ENCODE measurements at places on chromosomes 5 and 9. TPM values are rescaled to one million over a fixed set of nuclear protein-coding genes. Genes with fewer than 3 reads are reported as not detected.

DNA sequence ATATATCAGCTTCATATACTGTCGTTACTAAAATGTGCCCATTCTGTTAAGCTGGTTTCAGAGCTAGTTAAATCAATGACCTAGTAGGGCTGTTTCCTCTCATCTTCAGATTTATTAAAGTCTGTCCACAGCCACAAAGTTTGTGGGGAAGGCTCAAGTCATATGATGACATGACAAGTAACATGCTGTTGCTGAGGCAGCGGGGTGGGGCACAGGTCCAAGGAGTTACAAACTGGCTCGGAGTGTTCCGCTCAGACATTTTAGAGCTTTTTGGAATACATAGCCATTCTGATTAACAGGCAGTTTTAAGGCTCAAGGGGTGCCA, 2.7 kb upstream of the ANP32B start:
- DNase-seq = no peak

DNA sequence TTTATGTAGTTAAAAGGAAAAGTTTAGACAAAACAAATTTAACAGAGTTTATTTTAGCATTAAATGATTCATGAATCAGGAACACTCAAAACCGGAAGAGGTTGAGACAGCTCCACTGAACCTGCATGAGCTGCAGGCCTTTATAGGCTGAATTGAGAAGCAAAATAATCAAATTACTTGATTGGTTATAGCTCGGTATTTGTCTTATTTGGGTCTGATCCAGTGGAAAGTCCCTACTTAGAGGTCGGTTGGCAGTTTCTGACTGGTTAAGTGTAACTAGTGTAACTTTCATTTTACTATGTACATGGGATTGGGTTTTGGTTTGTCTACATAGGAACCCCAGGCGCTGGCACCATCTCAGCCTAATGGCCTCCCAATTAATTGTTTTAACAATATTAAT, 74.1 kb upstream of the PIK3R1 start:
- DNase-seq = no peak

The ORM2 gene
- not detected for total RNA-seq

- DNase-seq = no peak
These were observed 47.0 kb downstream of the RAPGEF1 start for GRCh38 chr9:131692612-131693562.

The CAPSL gene
- not detected for total RNA-seq

DNA sequence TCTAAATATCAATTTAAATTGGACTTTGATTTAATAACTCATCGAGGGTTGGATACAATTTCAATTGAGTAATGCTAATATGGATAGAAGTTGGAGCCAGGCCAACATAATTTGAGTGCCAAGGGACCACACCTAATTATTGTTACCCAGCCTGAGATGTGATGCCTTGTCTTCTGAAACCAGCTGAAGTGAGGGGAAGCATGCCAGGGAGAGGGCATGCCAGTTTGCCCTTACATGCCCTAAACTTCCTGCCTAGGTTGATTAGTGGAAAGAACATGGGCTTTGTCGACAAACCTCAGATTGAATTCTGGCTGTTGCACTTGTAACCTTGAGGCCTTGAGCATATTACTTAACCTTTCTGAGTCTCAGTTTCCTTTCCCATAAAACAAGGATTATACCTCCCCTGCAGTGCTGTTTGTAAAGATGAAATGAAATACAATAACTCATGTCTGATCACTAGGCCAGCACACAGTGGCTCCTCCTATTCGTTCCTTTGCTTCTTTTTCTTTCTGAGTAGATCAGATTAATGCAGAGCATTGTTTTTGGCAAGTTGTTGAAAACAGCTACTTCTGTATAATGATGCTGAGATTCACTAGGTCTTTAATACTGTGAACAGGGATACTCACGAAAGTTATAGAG, 412.8 kb downstream of the TLE4 start:
- no peak for DNase-seq

DNA sequence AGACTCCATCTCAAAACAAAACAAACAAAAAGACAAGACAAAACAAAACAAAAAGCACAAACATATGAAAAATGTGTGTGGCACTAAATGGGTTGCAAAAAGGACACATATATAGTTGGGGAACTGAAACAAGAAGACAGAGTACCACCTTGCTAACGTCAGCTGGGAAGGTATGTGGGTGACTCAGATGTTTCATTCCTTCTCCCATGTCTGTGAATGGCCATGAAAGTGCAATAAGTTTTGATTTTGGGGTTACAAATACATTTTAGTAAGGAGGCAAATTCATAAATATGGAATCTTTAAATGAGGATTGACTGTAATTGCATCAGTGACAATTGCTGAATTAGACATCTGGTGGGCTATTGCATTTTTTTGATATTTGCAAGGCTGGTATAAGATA, 81.6 kb upstream of the KLF4 start:
- DNase-seq = no peak

DNA sequence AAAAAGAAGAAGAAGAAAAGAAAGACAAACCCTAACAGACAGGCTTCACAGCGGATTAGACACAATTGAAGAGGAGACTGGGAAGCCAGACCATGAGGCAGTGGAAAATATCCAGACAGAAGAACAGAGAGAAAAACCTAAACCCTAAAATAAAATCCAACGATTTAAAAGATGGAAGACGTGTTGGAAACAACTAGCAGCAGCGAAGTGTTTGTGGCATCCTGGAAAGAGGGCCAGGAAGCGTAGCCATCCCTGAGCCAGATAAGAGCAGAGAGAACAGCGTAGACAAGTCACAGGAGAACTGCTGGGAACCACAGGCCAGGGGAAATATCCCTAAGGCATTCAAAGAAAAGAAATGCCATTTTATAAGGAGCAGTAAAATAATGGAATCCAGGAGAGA, 39.7 kb upstream of the NKD2 start:
- no peak for DNase-seq

DNA sequence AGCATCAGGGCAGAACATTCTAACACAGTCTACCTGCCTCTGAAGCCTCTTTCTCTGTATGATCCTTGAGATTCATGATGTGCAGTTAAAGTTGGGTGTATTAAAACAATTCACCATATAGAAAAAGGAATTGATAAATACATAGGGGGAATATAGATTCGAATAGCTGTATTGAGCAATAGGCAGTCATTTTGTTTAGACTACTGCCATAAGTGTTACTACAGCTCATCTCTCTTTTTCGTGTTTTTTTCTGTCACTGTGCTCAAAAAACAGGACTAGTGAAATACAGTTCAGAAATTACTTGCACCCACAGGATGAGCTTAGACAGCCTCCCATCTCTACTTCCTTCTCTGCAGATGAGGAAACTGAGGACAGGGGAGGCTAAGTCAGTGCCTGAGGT, 144.6 kb upstream of the FBN2 start:
- no peak for DNase-seq

DNA sequence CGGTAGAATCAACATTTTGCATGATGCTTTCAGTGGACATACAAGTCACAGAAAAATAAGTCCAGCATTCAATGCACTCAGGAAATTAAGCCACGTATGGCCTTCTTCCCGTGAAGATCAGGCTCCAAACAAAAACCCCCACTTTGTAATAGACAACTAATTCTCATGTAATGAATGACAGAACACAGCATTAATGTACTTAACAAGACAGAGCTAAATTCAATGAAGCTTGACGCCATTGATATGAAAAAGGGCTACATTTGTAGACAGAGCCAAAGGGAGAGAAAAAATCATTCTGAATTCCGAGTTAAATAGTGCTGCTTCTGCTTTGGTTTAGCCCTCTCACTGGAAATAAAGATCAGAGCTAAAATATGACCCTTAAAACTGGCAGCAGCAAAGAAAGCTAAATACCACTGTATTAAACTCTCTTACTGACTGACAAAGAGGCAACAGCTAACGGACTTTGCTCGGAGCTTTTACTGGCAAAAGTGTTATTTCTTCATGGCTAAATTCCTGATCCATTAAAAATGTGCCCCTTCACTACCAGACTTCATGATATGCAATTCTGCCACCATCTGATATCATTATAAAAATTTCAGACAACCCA, 250.5 kb downstream of the BNC2 start:
- no peak for DNase-seq

The RPP25L gene
- total RNA-seq = 8.3 TPM
